ENCODE measurements at places on chromosomes 1 and 21.

DNA sequence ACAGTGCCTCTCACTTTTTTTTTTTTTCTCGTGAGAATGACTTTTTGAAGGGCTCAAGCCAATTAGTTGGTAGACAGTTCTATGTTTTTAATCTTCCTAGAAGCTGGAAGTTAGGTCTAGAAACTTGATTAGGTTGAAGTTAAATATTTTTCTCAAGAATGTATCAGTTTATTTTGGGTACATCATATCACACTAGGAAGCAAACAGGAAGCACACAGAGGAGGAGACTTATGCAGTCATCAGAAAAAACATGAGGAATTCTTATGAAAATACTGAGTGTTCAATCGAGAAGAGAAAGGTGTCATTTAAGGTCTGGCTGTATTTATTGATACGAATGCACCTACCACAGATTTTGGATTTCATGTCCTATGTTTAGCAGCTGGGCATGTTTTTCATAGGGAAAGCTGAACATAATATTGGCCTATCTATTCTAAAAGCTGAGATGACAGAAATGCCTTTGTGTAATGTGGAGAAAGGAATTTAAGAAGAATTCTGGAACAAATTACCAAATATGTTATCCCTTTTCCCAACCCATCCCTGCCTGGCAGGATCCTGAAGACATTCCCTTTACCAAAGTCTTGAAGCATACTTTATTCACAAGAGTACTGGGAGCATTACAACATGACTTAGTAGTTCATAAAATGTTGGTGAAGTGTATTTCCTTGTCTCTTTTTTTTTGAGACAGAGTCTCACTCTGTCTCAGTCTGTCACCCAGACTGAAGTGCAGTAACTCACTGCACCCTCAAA is 17.5 kb upstream of the ZFP69B start:
- no peak for DNase-seq

DNA sequence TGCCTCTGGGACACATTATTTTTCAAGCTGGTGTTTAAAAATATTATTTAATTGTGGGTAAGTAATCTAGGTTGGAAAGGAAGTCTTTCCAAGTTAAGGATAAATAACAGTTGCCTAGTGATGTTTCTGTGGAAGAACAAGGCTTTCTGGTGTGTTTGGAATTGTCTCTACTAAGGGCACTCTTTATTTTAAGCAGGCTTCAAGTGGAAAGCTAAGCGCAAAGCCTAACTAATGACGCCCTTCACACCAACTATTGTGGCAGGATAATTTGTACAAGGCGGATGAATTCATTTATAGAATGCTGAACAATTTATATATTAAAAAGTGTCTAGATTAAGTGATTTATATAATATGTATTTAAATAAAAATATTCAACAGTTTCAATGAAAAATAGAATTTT is 25.1 kb upstream of the RWDD3 start:
- no peak for DNase-seq

- DNase-seq = no peak
Observed at GRCh38 chr1:61224609-61225008, 142.2 kb downstream of the NFIA start.

- DNase-seq = no peak
Observed at GRCh38 chr1:39826583-39826982, 37.9 kb upstream of the BMP8B start.

DNA sequence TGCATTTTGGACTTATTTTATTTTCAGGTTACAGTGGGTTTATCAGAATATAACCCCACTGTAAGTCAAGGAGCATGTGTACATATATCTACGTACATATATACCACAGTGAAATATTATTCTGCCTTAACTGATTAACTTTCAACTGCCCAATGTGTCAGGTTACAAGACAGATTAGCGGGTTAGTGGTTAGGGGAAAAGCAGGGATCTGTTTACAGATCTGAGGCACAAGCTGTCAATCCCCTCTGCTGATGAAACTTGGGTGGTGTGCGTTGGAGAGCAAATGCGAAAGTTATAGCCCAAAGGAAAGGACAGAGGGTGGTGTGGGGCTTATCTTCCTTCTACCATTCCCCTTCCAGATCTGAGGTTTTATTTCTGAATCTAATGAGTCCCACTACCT is 238.2 kb upstream of the KCNK2 start:
- no peak for DNase-seq

GRCh38 chr1:5291889-5292288 is 637.5 kb downstream of the AJAP1 start:
- no peak for DNase-seq

DNA sequence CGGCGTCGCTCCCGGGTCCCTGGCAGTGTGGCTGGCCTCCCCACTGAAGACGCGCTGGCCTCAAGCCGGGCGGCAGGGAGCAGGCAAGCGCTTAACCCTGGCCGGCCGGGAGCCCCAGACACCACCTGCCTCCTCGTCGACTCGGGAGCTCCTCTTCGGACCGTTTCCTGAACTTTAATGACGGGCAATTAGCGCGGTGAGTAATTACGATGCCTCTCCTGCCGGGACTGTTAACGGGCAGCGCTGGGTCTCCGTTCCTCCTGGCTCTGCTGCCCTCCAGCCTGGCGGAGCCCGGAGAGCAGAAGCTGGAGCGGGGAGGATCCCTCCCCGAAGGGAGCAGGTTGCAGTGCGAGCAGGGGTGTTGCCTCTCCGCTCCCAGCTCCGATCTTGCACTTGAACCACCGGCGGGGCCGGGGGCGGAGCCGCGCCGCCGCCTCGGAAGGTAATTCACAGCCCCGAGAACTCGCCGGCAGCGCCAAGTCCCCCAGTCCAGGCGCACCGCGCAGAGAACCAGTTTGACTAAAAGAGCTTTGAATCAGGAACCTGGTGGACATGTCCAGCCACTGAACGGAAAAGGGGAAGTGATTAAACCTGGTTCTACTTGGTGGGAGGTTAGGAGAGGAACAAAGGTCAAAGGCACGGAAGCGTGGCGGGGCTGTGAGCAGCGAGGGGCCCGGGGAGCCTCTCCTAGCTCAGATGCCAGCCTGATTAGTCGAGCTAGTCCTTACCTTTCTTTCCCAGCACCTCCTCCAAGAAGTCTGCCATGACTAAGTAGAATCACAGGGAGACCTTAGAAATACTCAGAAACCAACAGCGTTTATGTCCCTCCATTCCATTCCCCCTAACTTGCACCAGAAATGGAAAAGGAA is 18.3 kb upstream of the PLEKHA6 start:
- DNase-seq = no peak

GRCh38 chr1:51867479-51868232 is 10.9 kb downstream of the NRDC start:
- no peak for DNase-seq

DNA sequence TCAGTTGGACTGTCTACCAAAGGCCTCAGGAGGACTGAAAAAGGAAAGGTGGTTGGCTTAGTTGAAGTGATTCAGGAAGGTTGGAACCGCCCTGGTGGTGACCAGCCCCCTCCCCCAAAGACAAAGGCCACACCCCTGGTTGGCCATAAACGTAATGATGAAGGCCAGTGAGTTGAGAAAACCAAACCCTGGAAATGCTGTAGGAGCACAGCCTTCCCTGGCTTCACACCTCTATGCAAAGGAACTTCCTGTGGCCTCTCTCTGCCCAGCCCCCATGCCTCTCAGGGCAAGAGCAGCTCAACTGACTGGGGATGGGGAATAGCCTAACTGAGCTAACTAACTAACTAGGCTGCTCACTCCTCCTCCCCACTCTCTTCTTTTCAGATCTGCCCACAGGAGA is 90.4 kb downstream of the NPHP4 start:
- no peak for DNase-seq

DNA sequence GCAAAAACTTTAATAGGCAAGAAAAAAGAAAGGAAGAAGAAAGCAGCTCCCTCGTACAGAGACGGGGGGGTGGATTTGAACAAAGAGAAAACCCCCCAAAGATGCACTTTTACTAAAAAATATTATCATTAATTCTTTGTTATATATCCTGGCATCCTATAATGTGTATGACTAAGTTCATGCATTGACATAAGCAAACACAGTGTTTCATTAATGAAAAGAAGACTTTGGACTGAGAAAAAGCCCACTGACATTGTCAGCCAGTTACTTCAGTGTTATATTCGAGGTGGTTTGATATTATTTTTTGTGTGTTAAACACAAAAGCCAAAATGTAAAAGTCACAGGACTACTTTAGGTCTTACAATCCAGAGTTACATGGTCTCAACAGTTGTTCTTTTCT is 110.1 kb upstream of the DPYD start:
- DNase-seq = no peak

Measured in globus pallidus (tissue), 1 donor.